Cerebellar cortex (tissue), 1 donor: ENCODE measurements at places on chromosomes 16 and 17.

GRCh38 chr16:4089251-4089810, 26.9 kb downstream of the ADCY9 start:
- DNase-seq: peak; percentile 49

GRCh38 chr17:31048780-31049179, 46.0 kb upstream of the NF1 start:
- no peak for DNase-seq

DNA sequence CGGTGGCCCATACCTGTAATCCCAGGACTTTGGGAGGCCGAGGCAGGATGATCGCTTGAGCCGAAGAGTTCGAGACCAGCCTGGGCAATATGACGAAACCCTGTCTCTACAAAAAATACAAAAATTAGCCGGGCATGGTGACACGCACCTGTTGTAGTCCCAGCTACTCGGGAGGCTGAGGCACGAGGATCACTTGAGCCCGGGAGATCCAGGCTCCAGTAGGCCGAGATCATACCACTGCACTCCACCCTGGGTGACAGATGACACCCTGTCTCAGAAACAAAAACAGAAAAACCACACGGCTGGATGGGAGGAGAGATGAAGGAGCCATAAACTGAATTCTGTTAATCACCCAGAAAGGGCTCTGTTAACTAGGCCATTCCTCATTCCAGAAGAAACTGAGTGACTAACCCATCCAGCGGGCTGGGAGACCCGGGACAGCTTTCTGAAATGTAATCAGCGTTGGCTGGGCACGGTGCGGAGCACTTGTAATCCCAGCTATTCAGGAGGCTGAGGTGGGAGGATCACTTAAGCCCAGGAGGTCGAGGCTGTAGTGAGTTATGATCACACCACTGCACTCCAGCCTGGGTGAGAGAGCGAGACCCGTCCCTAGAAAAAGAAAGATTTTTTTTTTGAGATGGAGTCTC, 641 bp upstream of the NT5C3B start:
- no peak for DNase-seq

DNA sequence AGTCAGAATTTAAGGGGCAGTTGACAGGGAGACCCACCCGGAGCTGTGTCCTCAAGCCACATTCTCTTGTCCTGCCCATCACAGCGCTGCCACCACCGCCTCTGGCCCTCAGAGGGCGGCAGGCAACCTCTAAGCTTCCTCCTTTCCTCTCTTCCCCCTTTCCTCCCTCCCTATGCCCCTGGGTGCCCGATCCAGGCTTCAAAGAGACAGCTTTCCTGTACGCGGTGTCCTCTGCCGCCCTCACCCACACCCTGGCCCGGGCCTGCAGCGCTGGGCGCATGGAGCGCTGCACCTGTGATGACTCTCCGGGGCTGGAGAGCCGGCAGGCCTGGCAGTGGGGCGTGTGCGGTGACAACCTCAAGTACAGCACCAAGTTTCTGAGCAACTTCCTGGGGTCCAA, 23.5 kb downstream of the WNT9B start:
- DNase-seq: no peak

GRCh38 chr16:89052890-89053724, 40.5 kb upstream of the ACSF3 start:
- peak; percentile 89 for DNase-seq
